ENCODE measurements at places on chromosomes 5 and 9.

DNA sequence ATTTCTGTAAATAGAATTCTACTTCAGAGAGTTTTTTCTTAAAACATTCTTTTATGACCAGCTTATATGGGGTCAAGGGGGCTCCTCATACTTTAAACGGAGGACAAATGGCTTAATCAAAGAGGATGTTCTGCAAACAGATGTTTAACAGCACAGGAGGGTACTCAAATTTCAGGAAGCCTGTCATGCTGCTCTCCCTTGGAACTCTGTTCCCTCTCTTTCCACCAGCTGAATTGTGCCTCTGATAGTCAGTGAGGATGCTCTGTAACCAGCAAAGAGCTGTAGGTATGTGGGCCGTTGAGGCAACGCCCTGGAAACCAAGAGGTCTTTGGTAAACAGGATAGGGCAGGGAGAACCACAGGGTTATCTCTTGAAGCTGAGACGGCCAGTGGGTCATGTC is 161.1 kb downstream of the C5orf15 start:
- no peak for DNase-seq
- no peaks in the 10 kb centered on the region for H3K4me1 ChIP-seq
- H3K27ac ChIP-seq = no peak overlapping the region
- H3K4me3 ChIP-seq = no peak overlapping the region

GRCh38 chr9:37283730-37284325 is 138.7 kb upstream of the GRHPR start:
- no peaks in the 10 kb centered on the region for H3K4me1 ChIP-seq
- no peaks in the 10 kb centered on the region for H3K27me3 ChIP-seq
- no peaks in the 10 kb centered on the region for H3K36me3 ChIP-seq
- H3K4me3 ChIP-seq = no peak overlapping the region

DNA sequence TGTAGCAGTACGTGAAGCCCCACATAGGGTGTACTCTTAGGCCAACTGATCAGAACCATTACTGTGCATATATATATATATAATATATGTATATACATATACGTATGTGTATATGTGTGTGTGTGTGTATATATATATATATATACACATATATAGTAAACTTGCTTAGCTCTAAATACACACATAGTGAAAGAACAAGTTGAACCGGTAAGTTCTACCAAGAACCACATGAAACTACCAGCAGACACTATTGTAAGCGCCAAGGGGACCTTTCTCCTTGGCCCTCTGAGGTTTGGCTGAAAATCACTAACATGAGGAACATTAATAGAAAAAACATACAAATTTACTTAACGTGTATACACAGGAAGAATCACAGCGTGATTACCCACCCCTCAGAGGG is 1.8 kb upstream of the TARS1 start:
- DNase-seq = no peak
- no peaks in the 10 kb centered on the region for H3K36me3 ChIP-seq

GRCh38 chr5:130652176-130652575 is 512.9 kb downstream of the HINT1 start:
- no peak overlapping the region for H3K27ac ChIP-seq
- H3K4me3 ChIP-seq = no peak overlapping the region
- DNase-seq = no peak
- no peaks in the 10 kb centered on the region for H3K27me3 ChIP-seq
- H3K36me3 ChIP-seq = no peaks in the 10 kb centered on the region

GRCh38 chr9:93513606-93514005 is 60.2 kb upstream of the FAM120AOS start:
- H3K27me3 ChIP-seq = no peaks in the 10 kb centered on the region
- no peak overlapping the region for H3K4me3 ChIP-seq
- no peaks in the 10 kb centered on the region for H3K4me1 ChIP-seq
- DNase-seq = no peak
- no peak overlapping the region for H3K27ac ChIP-seq

DNA sequence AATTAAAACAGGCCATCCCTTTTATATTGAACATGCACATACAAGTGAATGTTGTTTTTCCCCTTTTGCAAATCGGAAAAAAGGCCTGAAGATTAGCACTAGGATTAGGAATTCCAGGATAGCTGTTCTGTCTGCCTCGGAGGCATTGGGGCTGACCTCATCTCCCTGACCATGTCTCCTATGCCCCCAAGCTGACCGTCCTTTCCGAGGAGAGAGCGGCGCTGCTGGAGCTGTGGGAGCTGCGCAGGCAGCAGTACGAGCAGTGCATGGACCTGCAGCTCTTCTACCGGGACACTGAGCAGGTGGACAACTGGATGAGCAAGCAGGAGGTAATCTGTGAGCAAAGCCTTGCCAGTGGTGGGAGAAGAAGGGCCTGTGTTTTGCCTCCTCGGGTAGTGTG is 28.3 kb downstream of the SPTAN1 start:
- DNase-seq = no peak
- peaks cover 82% of the 10 kb centered on the region for H3K36me3 ChIP-seq
- H3K27me3 ChIP-seq = no peaks in the 10 kb centered on the region
- no peaks in the 10 kb centered on the region for H3K4me1 ChIP-seq
- H3K4me3 ChIP-seq = no peak overlapping the region
- H3K27ac ChIP-seq = no peak overlapping the region

DNA sequence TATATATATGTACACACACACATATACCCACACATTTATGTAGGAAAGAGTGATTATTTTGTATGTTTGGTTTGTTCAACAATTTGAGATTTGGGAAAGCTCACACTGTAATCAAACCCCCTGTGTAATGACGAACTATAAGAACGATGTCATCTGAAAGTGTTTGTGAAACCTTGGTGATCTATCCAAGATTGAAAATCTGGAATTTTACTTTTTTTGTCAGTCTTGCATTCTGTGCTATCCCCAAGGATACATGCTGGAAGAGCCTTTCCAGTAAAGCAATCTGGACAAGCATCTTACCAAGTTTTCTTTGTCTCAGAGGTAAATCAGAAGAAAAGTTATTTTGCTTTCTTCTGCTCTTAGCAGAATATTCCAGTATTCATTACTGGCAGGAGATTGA is 23.3 kb downstream of the SGCD start:
- no peaks in the 10 kb centered on the region for H3K4me1 ChIP-seq
- H3K4me3 ChIP-seq = no peak overlapping the region
- DNase-seq = no peak
- no peaks in the 10 kb centered on the region for H3K27me3 ChIP-seq

- no peaks in the 10 kb centered on the region for H3K36me3 ChIP-seq
- H3K27me3 ChIP-seq = no peaks in the 10 kb centered on the region
- DNase-seq = no peak
Measured at GRCh38 chr9:127555840-127556820, 55.9 kb upstream of the STXBP1 start.

DNA sequence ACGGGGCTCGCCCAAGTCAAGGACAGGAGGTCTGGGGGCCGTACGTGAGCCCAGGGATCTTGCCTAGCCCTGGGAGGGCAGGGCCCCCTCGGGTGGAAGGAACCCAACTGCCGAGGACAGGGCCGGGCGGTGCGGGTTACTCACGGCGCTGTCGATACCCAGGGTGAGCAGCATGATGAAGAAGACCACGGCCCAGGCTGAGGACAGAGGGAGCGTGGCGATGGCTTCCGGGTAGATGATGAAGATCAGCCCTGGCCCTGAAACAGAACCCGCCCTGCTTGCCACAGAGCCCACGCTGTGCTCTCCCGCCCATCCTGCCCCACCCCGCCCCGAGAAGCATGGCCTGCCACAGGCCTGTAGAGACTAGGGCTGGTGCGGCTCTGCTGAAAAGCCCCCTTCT is 34.1 kb downstream of the SLC6A3 start:
- H3K4me1 ChIP-seq = no peaks in the 10 kb centered on the region
- H3K36me3 ChIP-seq = no peaks in the 10 kb centered on the region
- H3K27ac ChIP-seq = no peak overlapping the region
- no peaks in the 10 kb centered on the region for H3K27me3 ChIP-seq

- peaks cover 26% of the 10 kb centered on the region for H3K4me1 ChIP-seq
- no peaks in the 10 kb centered on the region for H3K27me3 ChIP-seq
- no peak for DNase-seq
- no peak overlapping the region for H3K4me3 ChIP-seq
- no peak overlapping the region for H3K27ac ChIP-seq
Measured at GRCh38 chr5:141839015-141839513, 39.1 kb downstream of the PCDH1 start.

- H3K27me3 ChIP-seq = no peaks in the 10 kb centered on the region
- no peak overlapping the region for H3K27ac ChIP-seq
- no peaks in the 10 kb centered on the region for H3K4me1 ChIP-seq
Measured at GRCh38 chr9:130912932-130913598, 16.5 kb upstream of the QRFP start.

GRCh38 chr5:160651692-160652645 is 200.0 kb downstream of the ATP10B start:
- no peak overlapping the region for H3K4me3 ChIP-seq
- H3K27me3 ChIP-seq = no peaks in the 10 kb centered on the region
- no peaks in the 10 kb centered on the region for H3K36me3 ChIP-seq

DNA sequence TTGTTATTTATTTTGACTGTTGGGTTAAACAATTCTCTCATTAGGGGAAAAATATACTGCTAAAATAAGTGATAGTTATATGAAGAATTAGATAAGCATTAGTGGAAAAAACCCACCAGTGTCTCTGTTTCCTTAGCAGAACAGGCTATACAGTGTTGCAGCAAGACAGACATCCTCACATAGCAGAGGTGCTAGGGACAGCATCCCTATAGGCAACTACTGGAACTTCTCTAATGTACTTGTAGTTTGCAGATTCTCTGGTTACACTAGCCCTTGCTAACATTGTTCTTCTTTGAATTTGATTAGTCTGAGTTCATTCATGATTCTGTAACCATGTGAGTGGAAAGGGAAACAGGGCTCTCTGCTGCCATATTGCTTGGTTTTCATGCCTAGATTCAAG is 661.8 kb upstream of the RGMB start:
- no peak overlapping the region for H3K4me3 ChIP-seq
- no peak overlapping the region for H3K27ac ChIP-seq
- H3K36me3 ChIP-seq = no peaks in the 10 kb centered on the region

DNA sequence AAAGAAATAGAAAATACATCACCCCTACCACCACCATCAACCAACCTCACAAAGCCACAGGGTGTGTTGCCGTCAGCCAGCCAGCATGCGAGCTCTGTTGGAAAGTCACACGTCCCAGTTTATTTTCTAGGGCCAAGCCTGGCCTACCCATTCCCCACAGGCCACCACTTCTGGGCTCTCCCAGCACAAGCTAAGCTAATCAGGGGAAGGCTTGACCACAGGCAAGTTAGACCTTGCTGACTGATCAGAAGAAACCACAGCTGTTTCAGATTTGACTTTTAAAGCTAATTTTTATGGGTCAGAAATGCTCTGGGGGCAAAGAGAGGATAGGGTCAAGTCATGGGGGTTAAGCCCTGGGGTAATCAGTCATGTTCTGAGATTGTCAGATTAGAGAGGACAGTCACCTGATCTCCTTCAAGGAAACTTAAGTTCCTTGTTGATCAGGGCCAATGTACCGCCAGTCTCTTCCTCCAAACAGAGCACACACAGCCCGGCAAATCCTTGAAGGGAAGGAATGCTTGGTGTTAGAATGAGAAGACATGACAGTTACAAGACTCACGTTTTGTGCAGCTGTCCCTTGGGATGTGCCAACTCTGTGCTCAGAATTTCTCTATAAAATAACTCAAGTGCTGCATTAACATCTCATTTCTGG is 7.6 kb downstream of the SHB start:
- peaks cover 92% of the 10 kb centered on the region for H3K4me1 ChIP-seq
- H3K36me3 ChIP-seq = no peaks in the 10 kb centered on the region
- no peak overlapping the region for H3K4me3 ChIP-seq
- no peaks in the 10 kb centered on the region for H3K27me3 ChIP-seq

DNA sequence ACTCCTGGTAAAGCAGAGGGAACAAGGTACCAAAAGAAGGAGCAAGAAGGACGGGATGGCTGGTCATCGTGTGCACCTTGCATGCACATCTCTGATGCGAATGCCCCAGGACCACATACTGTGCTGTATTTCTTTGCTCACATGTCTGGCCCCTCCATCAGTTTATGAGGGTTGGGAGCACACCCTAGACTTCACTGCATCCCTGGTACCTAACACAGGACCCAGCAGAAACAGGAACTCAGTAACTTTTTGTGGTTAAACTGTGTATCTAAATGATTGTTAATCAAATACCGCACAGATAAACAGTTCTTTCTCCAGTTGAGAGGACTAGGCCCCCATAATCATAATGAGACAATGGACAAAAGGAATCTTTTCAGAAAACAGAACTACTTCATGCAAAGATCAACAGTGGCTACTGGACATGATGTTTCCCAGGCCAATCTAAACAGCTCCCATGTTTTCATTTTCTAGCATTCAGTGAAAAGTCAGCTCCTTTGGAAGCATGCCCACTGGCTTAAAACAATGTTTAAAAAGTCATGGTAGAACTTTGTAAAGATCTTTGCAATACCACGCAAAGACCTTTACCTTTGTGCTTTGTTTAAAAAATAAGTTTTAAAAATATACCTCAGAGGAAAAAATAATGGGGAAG is 55.5 kb upstream of the IFNK start:
- no peak overlapping the region for H3K4me3 ChIP-seq
- no peaks in the 10 kb centered on the region for H3K27me3 ChIP-seq
- no peak for DNase-seq

GRCh38 chr5:179266291-179267070 is 78.8 kb downstream of the ADAMTS2 start:
- no peak overlapping the region for H3K27ac ChIP-seq
- peak; percentile 24 for DNase-seq
- H3K4me1 ChIP-seq = no peaks in the 10 kb centered on the region
- no peaks in the 10 kb centered on the region for H3K36me3 ChIP-seq
- no peak overlapping the region for H3K4me3 ChIP-seq

GRCh38 chr9:698954-699353 is 142.5 kb upstream of the DMRT1 start:
- peaks cover 5% of the 10 kb centered on the region for H3K4me1 ChIP-seq
- H3K4me3 ChIP-seq = no peak overlapping the region
- no peaks in the 10 kb centered on the region for H3K36me3 ChIP-seq
- peak overlapping the region; percentile 24 for H3K27ac ChIP-seq
- H3K27me3 ChIP-seq = no peaks in the 10 kb centered on the region

GRCh38 chr9:105293408-105293807 is 49.0 kb downstream of the SLC44A1 start:
- no peak overlapping the region for H3K27ac ChIP-seq
- no peaks in the 10 kb centered on the region for H3K4me1 ChIP-seq
- DNase-seq = no peak
- no peaks in the 10 kb centered on the region for H3K27me3 ChIP-seq
- no peaks in the 10 kb centered on the region for H3K36me3 ChIP-seq
- no peak overlapping the region for H3K4me3 ChIP-seq

GRCh38 chr9:121770415-121771273 is 119.2 kb downstream of the DAB2IP start:
- no peak overlapping the region for H3K27ac ChIP-seq
- no peaks in the 10 kb centered on the region for H3K27me3 ChIP-seq
- H3K4me3 ChIP-seq = no peak overlapping the region
- DNase-seq = no peak
- no peaks in the 10 kb centered on the region for H3K4me1 ChIP-seq
- H3K36me3 ChIP-seq = peaks cover 2% of the 10 kb centered on the region

DNA sequence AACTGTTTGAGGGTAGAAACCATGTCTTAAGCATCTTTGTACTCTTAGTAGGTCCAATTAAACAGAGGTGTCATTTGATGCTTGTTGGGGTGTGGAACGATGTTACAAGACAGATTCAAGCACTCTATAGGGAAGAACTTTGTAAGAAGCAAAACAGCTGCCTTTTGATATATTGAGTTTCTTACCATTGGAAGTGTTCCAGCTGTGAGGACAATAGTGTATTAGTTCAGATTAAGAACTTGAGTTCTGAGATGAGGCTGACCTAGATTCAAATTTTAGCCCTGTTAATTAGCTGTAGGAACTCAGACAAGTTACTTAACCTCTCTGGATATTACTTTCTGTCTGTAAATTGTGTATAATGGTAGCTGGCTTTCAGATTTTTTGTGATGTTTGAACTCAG is 19.6 kb upstream of the ZNF462 start:
- H3K4me1 ChIP-seq = no peaks in the 10 kb centered on the region
- no peaks in the 10 kb centered on the region for H3K27me3 ChIP-seq
- DNase-seq = no peak

- H3K27ac ChIP-seq = no peak overlapping the region
- no peaks in the 10 kb centered on the region for H3K36me3 ChIP-seq
- no peaks in the 10 kb centered on the region for H3K4me1 ChIP-seq
Measured at GRCh38 chr9:91930475-91930874, 19.6 kb downstream of the ROR2 start.

Data from right lobe of liver (tissue), 6 donors.